Activated T-helper 9 cell treated with anti-CD3 and anti-CD28 coated beads, Interleukin-2, amount 50 U/mL, for 16 hours (primary cell): ENCODE measurements at places on chromosomes 7 and 10.

DNA sequence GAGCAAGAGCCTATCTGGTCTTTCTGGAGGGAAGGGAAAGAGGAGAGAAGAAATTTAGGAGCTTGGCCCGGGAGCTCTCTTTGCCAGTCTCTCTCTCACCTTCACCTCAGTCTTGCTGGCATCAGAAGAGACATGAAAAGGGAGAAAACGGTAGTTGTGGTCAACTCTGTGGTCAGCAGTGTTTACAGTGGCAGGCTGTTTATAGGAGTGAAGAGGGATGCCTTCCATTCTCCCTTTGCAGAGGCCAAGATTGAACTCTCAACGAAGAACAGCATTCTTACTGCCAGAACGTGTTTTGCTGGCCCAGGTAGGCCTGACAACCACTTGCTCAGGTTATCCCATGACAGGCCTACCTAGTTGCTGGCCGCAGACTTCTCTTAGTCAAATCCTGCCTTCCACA lies 133.3 kb downstream of the CCDC3 start:
- DNase-seq, result no peak

DNA sequence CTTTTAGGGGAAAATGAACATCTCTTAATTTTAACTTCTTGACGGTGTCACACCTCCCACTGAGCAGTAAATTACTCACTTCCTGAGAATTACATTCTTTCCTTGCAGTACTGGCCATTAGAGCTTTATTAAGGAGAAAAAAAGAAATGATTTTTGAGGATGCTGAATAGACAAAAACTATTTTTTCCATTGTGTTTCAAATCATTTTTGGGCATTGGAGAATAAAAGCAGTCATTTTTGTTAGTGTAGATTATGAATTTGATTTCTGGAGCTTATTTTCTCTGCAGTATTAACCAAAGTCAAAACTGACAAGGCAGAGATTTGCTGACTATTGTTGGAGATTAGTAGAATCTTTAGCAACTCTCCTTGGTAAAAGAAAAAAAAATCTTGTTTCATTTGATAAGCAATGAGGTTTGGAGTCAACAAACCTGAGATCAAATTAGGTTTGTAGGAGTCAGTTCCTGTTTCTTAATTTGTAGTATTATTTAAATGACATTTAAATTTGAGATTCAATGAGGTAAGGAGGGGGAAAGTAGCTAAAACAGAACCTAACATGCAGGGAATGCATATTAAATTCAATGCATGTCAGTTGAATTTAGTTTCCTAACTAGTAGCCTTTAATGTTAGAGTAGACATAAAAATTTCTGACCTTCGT lies 70.6 kb downstream of the AP3M1 start:
- no peak for DNase-seq

- no peak for DNase-seq
These were observed 92.6 kb upstream of the HECTD2 start for GRCh38 chr10:91317541-91317940.

DNA sequence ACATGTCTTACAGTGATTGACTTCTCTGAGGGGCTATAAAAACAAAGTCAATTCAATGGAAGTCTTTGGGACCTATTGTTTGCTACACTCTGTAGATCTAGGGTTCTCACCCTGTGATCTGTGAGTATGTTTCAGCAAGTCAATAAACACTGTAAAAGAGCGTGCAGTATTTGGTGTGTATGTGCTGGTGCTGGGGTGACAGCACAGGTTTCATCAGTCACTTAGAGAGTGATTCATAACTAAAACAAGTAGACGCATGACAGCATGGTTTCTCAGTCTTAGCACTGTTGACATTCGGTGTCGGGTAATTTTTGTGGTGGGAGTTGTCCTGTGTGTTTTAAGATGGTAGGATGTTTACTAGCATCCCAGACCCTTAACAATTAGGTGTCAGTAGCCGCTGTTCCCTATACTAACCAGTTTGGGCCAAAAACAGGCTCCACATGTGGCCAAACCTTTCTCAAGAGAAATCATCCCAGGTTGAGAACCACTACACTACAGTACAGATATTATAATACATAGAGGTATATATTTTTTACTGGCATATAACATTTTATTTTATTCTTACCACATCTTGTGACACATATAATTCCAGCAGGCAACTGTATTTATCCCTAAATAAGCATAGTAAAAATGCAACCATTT lies 411.8 kb downstream of the ARL4A start:
- no peak for DNase-seq

GRCh38 chr7:33630359-33630758 lies 275.0 kb upstream of the BMPER start:
- no peak for DNase-seq

- no peak for DNase-seq
These were observed 28.6 kb upstream of the KCNK18 start for GRCh38 chr10:117168729-117169128.

GRCh38 chr10:124568848-124569622 lies 107.4 kb downstream of the LHPP start:
- no peak for DNase-seq

DNA sequence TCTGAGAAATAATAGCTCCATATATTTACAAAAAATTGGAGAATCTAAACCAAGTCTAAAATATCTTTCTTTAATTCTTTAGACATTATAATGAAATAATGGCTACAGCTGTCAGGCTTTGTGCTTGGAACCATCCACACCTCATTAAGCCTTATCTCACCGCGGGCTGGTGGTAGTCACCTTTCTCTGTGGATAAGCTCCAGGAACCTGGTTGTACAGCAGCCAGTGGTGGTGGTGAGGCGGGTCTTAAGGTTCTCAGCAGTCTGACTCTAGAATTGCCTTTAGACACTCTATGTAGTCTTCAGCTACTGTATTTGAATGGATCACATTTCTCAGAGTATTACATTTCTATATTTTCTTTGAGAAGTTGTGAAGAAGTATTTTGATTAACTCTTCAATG lies 34.2 kb downstream of the CUL1 start:
- DNase-seq, result no peak

DNA sequence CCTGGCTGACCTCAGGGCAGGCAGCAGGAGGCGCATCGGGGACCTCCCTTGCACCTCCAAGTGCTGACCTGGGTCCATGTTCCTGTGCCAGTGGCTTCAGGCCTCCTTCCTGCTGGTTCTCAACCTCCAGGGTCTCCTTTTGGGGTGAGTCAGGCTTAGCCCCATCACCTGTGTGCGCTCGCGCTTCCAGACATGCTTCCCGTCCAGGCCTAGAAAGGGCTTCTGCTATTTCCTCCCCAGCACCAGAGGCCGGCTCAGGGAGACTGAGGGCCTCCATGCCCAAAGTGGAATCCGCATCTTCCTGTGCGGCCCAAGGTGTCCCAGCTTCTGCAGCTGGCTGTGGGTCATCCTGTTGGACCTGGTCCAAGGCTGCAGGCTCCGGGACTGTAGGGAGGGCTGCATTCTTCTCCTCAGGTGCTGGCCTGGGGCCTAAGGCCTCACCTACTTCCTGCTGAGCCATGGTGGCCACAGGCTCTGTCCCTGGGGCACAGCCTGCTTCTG lies 5.9 kb downstream of the NACAD start:
- DNase-seq, result no peak

DNA sequence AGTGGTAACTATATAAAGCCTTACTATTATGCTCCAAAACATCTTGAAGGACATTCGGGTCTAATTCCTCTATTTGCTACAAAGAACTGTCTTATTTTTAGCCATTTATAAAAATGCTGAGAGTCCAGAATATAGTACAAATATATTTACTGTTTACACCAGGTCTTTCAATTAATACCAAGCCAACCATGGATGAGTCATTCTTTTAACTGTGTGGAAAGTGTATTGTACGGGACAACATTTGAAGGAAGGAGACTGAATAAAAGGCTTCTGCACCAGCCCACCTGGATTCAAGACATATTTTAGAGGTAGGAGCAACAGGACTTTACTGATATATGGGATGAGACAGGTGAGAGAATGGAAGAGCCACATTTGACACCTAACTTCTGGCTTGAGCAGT lies 35.4 kb downstream of the MASTL start:
- DNase-seq, result no peak

DNA sequence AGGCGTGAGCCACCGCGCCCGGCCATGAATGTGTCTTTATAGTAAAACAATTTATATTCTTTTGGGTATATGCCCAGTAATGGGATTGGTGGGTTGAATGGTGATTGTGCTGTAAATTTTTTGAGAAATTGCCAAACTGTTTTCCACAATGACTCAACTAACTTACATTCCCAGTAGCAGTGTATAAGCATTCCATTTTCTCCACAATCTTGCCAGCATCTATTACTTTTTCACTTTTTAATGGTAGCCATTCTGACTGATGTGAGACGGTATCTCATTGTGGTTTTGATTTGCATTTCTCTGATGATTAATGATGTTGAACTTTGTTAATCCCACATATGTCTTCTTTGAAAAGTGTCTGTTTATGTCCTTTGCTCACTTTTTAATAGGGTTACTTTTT lies 1187.9 kb downstream of the XPNPEP1 start:
- no peak for DNase-seq

- peak; percentile 52 for DNase-seq
These were observed 1.5 kb downstream of the IL15RA start for GRCh38 chr10:5975641-5976473.

- DNase-seq, result no peak
These were observed 271.9 kb downstream of the RNLS start for GRCh38 chr10:88311264-88311663.

DNA sequence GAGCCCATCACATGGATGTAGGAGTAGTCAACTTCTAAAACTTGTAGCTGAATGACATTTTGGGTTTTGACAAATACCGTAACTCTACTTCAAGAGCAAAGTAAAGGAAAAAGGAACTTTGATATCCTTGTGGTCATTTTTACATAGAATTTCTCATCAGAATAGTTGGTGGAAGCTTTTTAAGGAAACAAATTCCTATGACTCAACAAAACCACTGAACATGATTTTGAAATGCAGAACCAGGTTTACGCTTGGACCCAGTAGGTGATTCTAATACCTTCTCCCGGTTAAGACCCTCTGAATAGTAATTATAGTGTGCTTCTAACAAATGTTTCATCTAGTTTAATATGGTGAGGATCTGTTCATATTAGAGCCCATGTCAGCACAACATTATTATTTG lies 307.8 kb downstream of the GPR37 start:
- no peak for DNase-seq

DNA sequence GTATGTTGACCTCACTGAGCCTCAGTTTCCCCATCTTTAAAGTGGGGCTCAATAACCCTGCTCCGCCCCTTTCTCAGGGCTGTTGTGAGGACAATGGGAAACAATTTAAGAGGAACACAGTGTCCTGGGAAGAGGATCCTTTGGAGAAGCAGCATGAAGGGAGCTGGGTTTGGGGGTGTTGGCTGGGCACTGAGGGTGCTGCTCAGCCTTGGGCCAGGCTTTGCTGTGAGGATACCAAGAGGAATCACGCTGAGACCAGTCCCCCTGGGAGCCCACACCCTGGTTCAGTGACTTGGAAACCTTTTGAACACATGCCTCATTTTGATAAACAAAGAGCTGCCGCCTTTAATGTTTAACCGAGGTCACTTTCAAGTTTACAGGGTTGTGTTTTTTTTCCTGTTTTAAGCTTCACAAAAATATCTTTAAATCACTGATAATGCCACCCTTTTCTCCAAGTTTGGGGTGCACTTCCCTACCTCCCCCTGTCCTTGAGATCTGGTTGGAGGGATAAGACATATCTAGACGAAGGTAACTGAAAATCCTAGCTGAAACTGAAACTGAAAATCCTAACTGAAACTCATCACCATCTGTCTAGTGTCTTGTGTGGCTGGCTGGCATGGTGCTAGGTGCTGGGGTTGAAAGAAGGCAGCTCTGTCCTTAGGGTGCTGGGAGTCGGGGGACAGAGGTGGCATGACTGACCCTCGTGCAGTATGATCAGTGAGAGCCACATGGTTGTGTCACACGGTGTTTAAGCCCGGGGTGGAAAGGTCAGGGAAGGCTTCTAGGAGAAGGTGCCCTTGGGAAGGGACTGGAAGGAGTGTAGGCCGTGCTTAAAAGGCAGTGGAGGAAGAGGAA lies 27.7 kb downstream of the ZNF775 start:
- DNase-seq, result no peak

- no peak for DNase-seq
These were observed 183.2 kb downstream of the PLXDC2 start for GRCh38 chr10:19999431-19999830.

GRCh38 chr10:118751265-118751664 lies 3.5 kb downstream of the CACUL1 start:
- no peak for DNase-seq

DNA sequence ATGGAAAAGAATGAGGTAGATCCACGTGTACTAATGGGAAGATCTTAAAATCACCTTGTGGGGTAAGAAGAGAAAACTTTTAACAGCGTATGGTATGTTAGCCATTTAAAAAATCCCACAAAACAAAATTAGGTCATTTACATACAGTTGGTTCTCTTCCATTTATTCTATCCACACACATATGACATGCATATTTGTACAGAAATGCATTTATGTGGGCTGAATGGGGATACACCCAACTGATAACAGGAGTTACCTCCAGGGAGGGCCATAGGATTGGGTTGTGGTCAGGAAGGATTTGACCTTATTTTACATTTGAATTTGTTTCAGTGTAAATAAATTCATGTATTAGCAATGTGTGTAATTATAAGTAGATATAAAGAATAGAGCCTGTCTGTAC lies 71.5 kb downstream of the MCMBP start:
- DNase-seq, result no peak

GRCh38 chr10:1362589-1363445 lies 306.6 kb downstream of the WDR37 start:
- no peak for DNase-seq

- no peak for DNase-seq
These were observed 142.8 kb downstream of the CXCL12 start for GRCh38 chr10:44242091-44242490.

- DNase-seq, result no peak
These were observed 128.5 kb downstream of the BTAF1 start for GRCh38 chr10:92052088-92052487.

DNA sequence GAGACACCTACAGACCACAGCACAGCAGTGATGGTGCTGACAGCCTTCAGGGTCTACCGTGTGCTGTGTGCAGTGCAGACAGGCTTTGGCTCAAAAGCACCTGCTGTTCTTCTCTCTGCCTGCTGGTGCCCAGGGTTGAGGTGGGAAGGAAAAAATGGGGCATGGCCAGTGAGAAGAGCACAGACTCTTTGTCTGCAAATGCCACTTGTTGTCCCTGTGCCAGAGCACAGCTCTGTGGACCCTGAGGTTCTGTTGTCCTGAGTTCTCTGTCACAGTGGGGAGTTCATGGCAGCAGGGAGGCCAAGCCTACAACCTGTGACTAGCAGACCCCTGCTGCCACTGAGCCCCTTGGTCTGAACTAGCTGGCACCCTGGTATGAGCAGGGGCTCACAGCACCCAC lies 376.7 kb downstream of the GLRX3 start:
- no peak for DNase-seq

DNA sequence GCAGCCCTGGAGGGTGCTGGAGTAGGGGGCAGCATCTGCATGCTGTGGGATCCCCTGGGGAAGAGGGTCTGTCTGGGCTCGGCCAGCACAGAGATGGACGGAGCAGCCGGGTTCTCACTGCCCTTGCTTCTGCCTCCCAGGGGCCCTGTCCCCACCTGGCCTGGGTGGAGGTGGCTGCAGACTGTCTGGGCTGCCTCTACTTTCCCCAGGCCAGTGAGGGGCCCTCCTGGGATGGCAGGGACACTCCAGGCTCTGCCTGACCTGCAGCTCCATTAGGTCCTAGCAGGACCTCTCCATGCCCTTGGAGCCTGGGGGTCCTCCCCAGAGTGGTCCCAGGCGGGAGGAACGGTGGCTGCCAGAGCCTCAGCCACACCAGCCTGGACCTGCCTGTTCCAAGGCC lies 63.7 kb downstream of the PWWP2B start:
- no peak for DNase-seq

GRCh38 chr7:36686499-36686898 lies 37.8 kb downstream of the AOAH start:
- peak; percentile 17 for DNase-seq
